ENCODE measurements at places on chromosomes 13 and 19.

- no peak for DNase-seq
Measured at GRCh38 chr13:106802917-106803316, 235.0 kb upstream of the ARGLU1 start.

- no peak for DNase-seq
Measured at GRCh38 chr13:35729926-35730627, 253.6 kb upstream of the MAB21L1 start.

- no peak for DNase-seq
Measured at GRCh38 chr19:484494-484893, 11.8 kb upstream of the MADCAM1 start.

GRCh38 chr19:2227415-2228156 is 8.5 kb downstream of the PLEKHJ1 start:
- DNase-seq = no peak

GRCh38 chr13:53782488-53782961 is 753.9 kb downstream of the OLFM4 start:
- DNase-seq = peak; percentile 38

- no peak for DNase-seq
Measured at GRCh38 chr13:71979616-71980015, 112.6 kb upstream of the DACH1 start.

DNA sequence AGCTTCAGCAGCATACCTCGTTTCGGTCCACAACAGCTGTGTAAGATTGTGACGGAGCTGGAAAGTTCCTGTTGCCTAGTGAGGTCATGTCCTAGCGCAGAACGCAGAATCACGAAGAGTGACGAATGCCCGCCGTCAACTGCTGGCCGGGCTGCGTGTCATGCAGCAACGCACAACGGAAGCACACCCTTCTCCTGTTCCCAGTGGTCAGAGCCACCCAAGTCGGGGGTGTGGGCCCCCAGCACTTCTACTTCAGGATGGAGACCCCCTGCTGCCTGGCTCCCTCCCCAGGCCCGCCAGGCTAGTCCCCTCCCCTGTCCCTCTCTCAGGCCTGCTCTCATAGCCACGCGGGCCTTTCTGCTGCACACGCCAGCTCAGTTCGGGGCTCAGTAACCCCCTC is 25.9 kb downstream of the C2CD4C start:
- DNase-seq = no peak

- DNase-seq = no peak
Measured at GRCh38 chr19:9757544-9758501, 10.7 kb downstream of the ZNF846 start.

DNA sequence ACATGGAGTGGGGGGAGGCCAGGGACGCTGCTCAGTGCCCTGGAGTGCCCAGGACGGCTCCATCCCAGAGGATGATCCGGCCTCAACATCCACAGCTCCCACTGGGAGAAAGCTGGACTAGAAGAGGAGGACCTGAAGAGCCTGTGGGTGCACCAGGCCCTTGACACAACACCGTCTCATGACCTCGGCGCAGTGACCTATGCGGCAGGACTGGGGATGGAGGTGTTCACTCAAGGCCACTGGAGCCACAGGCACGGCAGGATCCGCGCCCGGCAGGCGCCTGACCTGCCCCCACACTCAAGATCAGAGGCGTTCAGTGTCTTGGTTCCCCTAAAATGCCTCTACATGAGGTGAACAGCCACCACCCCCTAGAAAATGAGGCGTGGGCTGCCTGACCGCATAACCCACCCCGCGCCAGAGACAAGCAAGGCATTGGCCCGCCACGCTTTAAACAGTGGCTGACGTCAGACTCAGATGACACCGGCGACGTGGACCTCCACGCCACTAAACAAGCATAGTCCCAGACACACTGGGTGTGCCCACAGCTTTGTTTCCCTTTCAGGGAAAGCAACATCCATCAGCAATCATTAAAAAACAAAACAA is 8.0 kb downstream of the SGTA start:
- DNase-seq = no peak

DNA sequence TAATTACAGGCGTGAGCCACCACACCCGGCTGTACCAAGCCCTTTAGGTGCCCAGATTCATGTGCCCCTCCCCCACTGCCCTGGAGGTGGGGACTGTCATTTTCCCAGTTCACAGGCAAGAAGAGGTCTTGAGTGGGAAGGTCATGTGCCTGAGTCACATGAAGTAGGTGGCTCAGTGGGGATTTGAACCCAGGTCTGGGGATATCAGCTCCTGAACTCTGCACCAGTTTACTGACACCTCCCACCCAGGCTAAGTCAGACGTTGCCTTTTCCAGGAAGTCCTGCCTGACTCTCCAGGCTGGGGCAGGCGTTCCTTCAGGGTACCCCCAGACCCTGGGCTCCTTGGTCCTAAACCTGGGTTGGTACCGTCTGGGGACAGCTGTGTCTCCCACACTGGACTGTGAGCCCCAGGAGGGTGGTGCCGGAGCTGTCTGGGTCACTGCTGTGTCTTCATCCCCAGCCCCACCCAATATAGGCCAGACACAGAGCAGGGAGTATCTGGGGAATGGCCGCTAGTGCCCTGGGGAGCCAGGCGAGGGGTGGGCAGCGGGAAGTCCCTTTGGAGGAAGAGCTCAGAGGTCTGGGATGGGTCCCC is 8.6 kb downstream of the VASP start:
- no peak for DNase-seq

- no peak for DNase-seq
Measured at GRCh38 chr13:28047757-28048388, 52.5 kb downstream of the FLT3 start.

GRCh38 chr19:36265856-36266374 is 51.0 kb downstream of the ZNF146 start:
- DNase-seq = no peak

DNA sequence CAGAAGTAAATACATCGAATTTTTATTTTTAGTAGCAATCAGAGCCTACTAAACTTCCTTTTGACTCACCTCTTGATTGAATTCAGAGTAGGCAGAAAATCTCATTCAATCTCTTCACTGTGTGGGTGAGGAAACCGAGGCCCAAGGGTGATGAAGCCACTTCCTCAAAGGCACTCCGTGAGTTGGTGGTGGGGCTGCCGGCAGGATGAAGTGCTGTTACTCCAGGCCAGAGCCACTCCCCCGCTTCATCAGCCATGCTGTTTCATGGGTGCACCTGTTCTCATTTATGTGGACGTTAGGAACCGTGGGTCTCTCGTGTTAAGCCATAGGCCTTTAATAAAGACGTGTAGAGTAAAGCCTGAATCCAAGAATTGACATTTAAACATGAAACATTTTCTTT is 13.2 kb downstream of the ING1 start:
- no peak for DNase-seq

- no peak for DNase-seq
Measured at GRCh38 chr13:98447881-98448641, 128.8 kb downstream of the STK24 start.

- no peak for DNase-seq
Measured at GRCh38 chr13:102606537-102607309, 9.9 kb downstream of the TPP2 start.

DNA sequence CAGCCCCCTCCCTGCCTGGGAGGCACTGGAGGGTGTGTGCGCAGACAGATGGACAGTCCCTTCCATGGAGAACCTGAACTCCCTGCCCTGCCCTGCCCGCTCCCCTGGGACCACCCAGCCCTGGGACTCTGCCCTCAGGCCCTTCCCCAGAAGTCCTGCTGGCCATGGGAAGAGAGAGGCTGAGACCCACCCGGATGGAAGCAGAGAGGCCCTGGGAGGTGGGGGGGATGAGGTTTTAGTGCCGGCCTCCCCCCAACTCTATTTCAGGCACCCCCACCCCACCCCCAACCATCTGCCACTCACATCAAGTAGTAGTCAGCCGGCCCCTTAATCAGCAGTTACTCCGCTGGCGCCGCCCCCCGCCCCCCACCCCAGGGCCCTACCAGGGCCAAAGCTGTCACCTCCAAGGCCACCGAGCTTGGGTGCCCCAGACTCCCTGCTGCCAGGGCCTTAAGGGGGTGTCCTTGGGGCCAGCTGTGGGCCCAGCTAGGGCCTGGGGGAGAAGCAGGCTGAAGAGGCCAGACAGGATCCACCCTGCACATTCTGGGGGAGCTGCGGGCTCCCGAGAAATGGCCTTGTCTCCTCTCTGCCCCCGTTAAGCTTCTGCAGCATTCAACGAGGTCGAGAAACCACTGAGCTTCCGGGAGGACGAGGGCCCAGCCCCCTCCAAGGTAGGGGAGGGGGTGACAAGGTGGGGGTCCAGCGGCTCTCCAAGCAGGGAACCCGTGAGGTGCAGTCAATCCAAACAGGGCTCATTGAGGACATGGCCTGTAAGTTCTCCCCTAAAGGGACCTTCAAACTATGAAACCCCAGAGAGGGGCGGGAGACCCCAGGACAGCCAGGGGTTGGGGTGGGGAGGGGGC is 17.4 kb downstream of the NMRK2 start:
- DNase-seq = no peak

DNA sequence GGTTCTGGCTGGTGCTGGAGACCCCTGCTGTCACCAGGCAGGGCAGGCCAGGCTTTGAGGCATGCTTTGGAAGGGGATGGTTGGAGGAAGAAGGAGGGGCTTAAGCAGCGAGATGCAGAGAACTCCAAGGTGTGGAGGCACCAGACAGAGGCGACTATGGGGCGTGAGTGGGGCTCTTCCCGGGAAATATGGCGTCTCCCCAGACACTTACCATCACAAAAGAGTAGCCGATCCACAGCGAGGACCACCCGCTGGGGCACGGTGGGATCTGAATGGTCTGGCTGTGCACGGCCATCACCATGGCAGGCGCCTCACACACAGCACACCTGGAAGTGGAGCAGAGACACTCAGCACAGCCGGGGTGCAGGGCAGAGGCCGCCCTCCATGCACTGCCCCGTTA is 151.9 kb downstream of the COL4A1 start:
- no peak for DNase-seq

DNA sequence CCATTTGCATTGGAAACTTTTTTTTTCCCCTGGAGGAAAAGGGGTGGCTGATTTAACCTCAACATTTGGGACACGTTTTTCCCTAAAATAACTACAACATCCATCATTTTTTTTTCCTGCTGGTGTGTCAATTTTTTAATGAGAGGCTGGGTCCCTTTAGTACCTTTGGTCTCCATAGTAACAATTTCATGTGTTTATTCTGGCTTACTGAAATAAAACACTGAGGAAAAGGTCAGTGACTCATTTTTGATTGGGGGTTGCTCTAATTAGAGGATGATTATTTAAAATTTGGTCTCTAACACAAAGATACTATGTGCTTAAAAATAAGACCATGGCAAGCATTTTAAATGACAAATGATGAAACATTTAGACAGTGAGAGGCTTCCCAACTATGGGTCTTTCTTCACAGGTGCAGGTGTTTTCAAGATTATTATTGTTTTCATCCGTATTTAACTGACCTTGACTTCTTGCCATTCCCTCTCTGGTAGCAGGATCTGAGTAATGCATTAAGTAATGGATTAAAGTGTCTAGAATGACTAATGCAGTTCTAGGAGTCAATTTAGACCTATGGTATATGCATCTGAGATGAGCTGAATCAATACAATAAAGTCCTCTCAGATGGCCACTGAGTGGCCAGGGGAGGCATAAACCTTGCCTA is 406.4 kb downstream of the KCNRG start:
- DNase-seq = peak; percentile 68

GRCh38 chr13:110116072-110116487 is 190.9 kb downstream of the COL4A1 start:
- no peak for DNase-seq

- DNase-seq = no peak
Measured at GRCh38 chr13:59103004-59103768, 1060.5 kb downstream of the DIAPH3 start.

- no peak for DNase-seq
Measured at GRCh38 chr13:79684371-79684770, 203.4 kb downstream of the NDFIP2 start.

Measured in NCI-H2081 treated with DMSO at 0.1 percent for 48 hours (cell line).